ENCODE measurements at places on chromosomes 12 and 14.
A peak's percentile ranks its signal among the peaks of the same experiment; 100 is the strongest.

DNA sequence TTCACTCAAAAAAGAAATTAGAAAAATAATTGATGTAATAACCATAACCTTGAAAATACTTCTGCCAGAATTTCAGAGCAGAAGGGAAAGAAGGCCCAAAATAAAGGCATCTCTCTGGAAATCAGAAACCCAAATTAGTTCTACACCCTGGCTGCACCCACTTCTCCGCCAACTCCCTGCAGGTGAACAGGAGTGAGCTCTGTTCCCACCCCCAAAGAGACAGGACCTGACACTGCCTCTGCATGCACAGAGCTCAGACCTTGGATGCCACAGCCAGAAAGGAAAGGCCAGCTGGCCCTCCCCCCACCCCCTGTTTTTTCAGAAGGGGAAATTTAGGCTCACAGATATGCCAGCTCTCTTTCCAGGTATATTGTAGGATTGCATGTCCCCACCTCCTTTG is 228.2 kb downstream of the BCL11B start:
- no peak for DNase-seq

DNA sequence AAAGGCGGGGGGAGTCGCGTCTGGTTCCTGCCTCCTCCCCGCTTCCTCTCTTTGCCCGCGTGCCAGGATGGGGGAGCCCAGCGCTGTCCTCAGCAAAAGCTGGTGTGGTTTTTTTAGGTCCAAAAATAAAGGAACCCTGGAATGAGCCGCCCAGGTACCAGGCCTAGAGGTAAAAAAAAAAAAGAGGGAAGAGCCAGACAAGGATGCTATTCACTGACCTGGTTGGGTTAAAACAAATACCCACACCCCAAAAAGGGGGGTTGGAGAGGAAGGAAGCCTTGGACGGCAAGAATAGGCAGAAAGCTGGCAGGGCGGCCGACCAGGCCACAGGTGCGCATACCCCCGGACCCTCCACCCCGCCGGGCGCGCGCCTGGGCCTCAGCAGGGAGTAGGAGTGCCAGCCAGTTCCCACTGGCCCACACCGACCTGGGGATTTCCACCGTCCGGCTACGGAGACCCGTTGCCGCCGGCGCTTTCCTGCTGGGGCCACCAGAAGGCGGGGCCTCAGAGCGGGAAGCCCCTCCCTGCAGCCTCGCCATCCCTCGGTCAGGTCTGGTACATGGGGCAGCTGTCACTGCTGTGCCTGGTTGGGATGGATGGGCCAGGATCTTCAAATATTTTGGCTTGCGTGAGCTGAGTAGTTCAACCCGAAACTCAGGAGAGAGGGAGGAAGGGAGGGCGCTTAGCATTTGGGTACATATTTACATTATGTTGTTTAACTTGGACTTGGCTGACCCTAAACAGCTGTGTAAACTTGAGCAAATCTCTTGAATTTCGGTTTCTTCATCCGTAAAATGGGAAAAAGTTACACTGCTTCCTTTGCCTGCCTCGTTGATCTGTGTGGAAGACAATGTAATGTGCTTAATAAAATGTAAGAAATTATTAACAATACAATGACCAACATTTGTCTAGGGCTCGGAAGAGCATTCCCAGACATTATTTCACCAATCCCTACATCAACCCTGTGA is 5.4 kb upstream of the IRF2BPL start:
- DNase-seq, result peak; percentile 83

GRCh38 chr14:54252072-54252730 is 144.6 kb upstream of the CDKN3 start:
- DNase-seq, result no peak

GRCh38 chr12:68341822-68342221 is 9.7 kb upstream of the MDM1 start:
- no peak for DNase-seq

DNA sequence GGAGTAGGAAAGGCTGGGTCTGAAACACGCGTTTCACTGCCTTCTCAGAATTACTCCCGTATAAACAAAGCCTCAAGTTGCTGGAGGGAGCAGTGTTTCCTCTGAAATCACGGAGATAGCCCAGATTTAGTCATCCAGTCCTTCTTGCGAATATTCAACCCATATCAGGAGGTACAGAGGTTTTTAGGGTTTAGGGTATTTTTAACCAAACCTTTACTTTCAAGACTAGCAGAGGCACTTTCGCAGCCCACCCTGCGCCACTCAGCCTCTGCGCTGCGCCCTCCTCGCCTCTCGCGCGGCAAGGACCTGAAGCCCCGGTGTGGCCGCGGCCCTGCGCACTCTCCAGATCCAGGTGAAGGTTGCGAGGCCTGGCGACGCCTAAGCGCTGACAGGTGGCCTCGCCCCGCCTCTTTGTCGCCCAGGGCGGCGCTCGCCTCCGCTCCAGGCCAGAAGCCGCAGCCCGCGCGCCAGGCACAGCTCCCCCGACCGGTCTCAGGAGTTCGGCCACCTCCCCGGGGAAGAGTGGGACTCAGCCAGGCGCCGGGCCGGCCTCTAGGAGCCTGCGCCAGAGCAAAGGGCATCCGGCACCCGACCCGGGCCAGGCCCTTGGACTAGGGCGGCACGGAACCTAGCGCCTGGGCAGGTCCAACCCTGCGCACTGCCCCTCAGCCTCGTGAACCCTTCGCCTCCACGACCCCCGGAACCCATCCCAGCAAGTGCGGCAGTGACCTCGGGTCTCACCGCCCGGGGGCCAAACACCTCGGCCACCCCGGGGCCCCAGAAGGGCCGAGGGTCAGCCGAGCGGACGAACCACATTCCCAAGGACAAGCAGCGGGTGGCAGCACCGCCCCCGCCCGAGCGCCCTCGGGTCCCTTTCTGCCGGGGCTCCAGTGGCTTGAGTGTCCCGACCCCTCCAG is 1.8 kb upstream of the SAMD4A start:
- peak; percentile 79 for DNase-seq

DNA sequence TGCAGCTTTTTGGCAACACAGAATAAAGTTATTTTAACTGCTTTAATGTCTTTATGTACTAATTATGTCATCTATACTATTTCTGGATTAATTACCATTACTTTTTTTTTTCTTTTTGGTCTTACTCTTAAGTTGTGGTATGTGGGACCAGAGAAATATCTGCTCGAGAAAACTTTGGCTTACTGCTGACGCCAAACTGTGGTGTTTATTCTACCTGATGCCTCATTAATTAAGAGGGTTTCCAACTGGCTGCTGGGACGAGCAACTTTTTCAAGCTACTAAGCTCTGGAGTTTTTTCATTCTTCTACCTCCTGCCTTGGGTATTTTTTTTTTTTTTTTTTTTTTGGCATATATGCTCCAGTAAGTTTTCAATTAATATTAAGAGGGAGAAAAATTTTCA is 1257.5 kb downstream of the FSCB start:
- DNase-seq, result peak; percentile 3

DNA sequence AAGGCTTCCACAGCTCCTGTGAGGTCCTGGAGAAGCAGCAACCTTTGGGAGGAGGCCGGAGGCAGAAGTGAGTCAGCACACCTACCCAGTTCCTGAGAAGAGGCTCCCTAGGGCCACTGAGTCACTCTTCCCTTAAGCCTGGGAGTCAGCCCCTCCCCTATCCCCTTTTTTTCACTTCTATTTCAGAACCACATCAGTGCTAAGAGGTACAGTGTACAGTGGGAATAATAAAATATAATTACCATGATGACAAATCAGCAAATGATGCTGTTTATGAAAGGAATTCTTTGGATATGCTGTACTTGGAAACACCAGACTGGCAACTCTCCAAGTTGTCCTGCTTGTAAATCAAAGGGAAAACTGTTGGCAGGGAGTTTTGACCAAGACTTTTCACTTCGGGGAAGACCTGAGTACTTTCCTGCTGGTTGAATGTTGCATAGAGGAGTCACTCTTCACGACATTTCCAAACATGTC is 7.8 kb upstream of the TBPL2 start:
- DNase-seq, result no peak

- no peak for DNase-seq
Measured at GRCh38 chr12:115257791-115258190, 573.8 kb upstream of the TBX3 start.

DNA sequence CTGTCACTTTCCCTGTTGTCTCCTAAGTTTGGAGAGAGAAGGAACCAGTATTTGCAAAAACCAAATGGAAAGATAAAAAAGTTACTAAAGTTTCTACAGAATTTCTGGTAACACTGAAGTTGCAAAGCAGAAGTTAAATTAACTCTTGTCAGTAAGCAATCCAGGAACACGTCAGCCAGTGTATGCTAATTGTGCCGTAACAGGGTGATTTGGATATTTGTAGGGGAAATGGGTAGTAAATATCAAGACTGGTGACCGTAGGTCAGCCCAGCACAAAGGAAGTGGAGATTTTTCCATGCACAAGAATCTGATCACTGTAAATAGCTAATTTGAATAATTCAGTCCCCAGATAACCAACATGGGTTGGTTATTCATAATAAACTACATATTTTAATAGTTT is 2.3 kb downstream of the CDKN1B start:
- no peak for DNase-seq

- DNase-seq, result no peak
Measured at GRCh38 chr12:55955800-55956508, 9.9 kb downstream of the PMEL start.

GRCh38 chr12:97293541-97293940 is 169.1 kb upstream of the RMST start:
- no peak for DNase-seq

- DNase-seq, result peak; percentile 90
Measured at GRCh38 chr12:110281549-110282299, 677 bp downstream of the ATP2A2 start.

DNA sequence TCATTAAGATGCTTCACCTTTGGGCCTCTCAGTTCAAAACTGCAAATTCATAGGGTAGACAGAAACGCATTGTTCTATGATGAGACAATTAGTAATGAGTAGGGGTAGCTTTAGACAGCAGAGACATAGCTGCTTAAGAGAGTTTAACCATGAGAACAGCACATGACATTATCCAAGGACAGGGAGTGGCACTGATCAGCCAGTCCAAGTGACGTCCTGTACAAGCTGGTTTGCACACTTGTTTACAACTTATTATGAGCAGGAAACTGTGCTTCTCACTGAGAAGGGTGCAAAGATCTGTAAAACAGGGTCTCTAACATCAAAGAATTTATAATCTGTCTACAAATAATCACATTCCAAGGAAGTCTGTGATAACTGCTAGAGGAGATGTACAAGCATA is 11.2 kb upstream of the SRSF5 start:
- no peak for DNase-seq

DNA sequence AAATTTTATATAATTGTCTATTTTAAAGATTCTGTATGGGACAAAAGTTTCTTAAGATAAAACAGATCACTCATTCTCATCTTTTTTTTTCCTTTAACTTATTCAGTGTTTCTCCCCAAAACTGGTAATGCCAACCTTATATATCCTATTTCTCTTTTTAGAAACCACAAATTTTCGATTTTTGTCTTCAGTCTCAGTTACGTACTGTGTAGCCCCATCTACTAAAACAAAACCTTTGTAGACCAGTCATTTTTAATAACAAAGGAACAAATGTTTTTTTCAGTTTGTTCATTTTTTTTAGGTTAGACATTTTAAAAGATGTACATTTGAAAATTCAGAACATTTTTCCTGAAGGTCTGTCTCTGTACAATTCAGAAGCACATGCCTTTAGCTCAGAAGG is 18.2 kb downstream of the PNMA1 start:
- DNase-seq, result no peak

DNA sequence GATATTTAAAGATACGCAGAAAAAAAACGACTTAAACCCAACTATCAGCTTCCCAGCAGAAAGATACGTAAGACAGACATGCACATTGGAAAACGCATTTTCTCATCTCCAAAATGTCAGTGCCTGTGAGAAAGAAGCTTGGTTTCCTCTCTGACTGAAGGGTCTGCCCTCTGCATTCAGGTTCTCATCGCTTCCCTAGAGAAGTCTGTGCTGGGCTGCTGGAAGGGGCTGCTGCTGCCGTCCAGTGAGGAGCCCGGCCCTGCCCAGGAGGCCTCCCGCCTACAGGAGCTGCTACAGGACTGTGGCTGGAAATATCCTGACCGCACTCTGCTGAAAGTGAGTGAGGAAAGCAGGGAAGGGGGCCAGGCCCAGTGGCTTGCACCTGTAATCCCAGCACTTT is 4.7 kb upstream of the PFDN5 start:
- DNase-seq, result no peak

DNA sequence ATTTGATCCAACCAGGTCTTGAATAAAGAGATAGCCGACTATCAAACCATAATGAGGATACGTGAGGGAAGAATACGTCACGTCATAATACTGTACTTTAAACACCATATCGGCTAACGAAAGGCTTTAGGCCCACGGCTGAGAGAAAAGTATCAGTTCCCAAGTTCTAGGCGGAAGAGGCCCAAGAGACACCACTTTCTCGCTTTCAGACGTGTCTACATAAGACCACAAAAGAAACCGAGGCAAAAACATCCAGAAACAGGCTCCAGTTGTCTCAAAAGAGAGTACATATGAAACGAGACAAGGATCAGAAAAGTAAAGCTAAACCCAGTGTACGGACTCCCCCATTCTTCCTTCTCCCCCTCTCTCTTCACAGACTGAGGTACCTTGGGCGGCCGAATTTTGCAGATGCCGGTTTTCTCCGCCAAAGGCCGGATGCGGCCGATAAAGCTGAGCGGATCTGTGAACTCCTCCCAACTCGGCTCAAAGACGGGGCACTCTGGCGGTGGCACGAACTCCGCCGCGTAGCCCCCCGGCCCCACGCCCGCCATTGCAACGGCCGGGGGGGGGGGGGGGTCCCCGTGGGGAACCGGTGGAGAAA is 479 bp downstream of the KDM5A start:
- DNase-seq, result no peak

DNA sequence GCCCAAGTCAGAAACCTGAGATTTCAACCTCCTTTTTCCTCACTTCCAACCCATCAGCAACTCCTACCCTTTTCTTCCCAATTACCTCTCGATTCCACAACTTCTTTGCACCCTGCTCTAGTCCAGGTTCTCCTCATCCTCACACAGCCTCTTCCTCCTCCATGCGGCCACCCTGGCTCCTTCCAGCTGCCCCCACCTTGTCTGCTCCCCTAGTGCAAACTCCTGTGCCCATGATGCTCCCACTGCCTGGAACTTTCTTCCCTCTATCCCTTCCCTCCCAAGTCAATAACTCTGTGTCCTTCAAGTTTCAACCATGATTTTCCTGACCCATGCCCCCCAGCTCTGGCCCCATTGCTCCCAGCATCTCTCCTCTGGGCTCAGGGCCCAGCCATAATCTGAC is 17.3 kb downstream of the SELPLG start:
- no peak for DNase-seq

DNA sequence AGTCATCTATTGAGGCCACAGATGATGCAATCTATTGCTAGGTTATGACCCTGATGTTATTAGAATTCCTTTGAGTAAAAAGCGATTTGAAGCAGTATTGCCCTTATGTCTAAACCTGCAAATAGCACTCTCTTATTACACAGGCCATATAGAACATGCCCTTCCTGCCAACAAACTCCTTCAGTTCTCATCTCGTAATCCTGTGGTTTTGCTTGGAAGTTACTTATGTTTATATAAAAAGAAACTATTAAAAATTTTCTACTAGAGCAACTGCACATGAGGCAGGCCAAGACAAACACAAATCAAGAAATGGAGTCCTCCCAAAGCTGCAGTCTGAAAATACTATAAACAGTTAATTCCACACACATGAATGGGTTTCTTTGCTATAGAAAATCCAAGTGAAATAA is 1200.2 kb downstream of the LRFN5 start:
- DNase-seq, result no peak

GRCh38 chr12:81541121-81541520 is 218.0 kb downstream of the PPFIA2 start:
- peak; percentile 7 for DNase-seq
